IPS-NIHi11 (cell line): ENCODE measurements at places on chromosomes 3 and 15.

- no peak for DNase-seq
Measured at GRCh38 chr3:184911570-184911969, 99.6 kb downstream of the VPS8 start.

DNA sequence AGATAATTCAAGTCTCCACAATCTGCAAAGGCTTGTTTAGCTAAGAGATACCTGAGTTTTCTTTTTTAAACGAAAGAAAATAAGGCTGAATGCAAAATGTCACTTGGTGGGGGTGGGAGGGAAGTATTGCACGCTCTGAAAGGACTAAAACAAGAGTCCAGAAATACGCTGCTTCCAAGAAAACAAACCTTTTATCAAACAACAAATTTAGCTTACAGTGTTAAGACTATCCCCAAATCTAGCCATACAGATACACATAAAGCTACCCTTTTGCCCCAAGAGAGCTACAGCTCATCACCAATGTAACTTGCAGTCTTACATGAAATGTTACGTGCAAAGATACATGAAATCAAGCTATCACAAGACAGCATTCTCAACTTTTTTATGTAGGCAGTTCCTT is 522.5 kb downstream of the FOXP1 start:
- DNase-seq, result no peak

DNA sequence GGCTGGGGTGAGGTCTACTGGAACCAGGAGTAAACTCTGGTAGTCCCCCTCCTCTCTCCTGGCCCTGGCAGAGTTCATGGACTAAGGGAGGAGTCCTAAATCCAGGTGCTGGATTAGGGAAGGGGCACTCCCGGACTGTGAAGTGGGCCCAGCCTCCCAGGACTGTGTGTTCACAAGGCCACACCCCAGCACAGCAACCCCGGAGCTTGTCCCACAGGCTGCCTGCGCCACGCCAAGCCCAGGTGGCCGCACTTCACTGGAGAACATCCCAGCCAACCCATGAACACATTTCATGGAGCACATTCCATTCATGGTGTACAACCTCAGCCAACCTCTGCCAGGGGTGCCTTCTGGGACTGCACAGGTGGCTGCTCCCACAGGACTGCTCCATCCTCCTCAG is 8.2 kb downstream of the ARPIN start:
- DNase-seq, result no peak

DNA sequence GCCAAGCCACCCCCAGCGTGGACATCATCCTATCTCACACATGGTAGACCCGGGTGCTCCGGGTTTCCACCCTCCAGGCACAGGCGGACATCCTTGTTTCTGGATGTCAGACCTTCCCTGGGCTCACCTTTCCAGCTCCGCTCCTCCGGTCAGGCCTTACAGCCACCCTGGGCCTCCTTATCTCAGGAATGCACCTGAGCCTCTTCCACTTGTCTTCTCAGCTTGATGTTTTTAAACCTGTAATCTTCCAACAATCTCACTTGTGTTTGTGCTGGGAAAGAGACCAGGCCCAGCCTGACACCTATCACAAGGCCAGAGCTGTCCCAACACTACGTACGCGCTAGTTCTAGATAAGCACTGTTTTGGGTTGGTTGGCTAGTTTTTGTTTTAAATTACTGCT is 53.9 kb downstream of the NIPA2 start:
- no peak for DNase-seq

- no peak for DNase-seq
Measured at GRCh38 chr15:66783314-66783713, 81.3 kb downstream of the SMAD6 start.

DNA sequence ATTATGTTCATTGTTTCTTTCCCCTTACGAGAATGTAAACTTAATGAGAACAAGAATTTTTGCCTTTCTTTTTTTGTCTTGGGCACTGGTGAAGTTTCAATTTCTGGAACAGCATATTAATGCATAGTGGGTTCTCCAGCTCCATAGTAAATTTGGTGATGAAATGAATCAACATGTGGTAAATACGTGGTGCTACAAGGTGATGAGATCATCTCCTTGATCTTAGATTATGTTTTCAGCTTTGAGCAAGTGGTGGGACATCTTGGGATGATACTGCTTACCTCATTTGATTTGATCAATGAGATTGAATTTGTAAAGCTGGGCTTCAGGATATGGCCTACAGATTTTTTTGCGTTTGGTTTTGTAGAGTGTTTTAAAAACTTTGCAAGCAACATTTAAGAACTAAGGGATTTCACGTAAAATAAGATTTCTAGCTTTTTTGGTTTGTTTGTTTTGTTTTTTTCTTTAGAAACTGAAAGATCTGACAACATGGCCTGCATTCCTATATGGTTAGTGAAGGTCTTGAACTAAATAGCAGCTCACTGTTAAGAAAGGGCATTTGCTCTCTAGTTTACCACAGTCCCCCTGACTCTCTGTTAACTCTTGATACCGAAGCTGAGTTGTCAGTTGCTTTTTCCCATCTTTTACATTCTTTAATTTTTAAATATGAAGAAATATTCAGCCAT is 45.6 kb downstream of the FNDC3B start:
- DNase-seq, result no peak

DNA sequence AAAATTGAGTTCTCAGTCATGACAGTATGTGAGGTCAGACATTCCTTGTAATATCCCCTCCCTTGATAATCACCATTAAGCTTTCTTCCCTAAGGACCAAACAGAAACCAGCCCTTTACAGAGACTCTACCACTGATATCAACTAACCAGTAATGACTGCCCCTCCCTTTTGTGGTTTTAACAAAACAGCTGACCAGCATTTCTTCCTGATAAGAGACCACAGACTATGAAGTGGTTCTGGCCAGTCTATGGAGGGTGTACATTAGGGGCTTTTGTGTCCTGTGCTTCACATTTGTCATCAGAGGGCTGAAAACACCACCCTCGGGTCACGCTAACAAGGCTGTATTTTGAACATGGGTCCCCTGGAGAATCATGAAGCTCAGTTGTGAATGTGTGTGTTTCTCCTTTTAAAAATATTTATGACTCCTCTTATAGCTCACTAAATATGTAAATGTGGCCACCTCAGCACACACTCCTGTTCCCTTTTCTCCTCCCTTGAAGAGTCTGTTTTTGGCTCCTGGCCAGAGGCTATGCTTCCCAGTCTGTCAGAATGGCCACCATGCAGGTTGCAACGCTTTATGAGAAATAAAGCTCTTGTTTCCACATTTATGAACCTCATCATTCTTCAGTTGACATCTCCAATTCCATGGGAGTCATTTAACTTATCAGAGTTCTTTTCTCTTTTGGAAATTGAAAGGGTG is 239.3 kb downstream of the CPNE4 start:
- DNase-seq, result no peak

DNA sequence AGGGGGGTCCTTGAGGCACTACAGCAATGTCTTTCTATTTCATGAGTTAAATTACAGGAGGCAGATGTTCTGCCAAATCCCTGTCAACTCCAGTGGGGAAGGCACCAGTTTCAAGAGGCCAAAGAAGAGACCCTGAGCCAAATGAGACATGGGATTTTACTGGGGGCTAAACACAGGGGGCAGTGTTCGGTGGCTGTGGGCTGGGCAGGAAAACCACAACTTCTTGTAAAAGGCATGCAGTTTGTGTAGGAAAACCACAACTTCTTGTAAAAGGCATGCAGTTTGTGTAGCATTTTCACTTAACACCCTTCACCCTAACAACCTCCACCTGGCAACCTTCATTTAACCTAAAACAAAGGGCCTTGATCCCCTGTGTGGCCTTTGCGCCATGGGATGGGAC is 61.0 kb downstream of the POLR2M start:
- DNase-seq, result no peak

DNA sequence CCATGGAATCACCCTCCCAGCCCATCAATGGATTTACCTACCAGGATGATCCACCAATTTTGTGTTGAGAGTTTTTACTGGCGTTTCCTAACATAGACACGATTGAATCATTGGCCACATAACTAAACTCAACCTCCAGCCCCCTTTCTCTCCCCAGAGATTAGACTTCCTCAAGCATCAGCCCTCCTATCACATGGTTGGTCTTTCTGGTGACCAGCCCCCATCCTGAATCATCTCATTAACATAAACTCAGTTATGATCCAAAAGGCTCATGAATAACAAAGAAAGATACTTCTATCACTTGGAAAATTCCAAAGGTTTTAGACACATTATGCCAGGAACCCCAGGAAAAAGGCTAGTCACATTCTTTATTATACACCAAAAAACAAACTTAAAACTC is 21.2 kb downstream of the PRKAR2A start:
- DNase-seq, result no peak

- DNase-seq, result no peak
Measured at GRCh38 chr15:52876991-52877663, 87.0 kb upstream of the ONECUT1 start.

- peak; percentile 91 for DNase-seq
Measured at GRCh38 chr3:49554633-49555265, 472 bp downstream of the BSN start.
